ENCODE measurements at places on chromosomes 6 and 20.

DNA sequence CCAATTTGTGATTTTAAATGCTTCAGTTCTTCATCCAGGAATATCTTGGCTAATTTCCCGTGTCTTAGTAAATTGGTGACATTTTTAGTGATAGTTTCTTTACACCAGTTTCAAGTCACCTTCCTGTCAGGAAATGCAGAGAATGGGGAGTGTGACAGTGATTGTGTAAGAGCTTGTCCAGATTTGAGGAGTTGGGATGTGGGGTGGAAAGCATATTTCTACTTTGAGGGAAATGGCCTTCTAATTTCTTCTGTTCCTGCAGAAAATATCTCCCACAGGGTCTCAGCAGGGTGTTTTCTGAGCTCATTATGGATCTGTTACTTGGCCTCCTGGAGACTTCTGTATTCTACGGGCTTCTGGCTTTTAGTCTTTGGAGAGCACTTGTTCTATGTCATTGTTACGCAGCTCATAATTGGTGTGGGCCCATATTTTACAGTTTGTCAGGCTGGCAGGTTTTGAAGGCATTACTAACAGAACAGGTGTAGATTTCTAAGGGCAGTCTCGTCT is 65.6 kb downstream of the TMEM200A start:
- DNase-seq: no peak

GRCh38 chr6:146347090-146347489 is 196.5 kb upstream of the RAB32 start:
- no peak for DNase-seq

- no peak for DNase-seq
These were observed 442.3 kb upstream of the MAP3K7 start for GRCh38 chr6:91029211-91029610.

- no peak for DNase-seq
These were observed 814 bp upstream of the ADNP start for GRCh38 chr20:50932016-50932485.

- no peak for DNase-seq
These were observed 802 bp downstream of the CYP39A1 start for GRCh38 chr6:46651816-46652215.

GRCh38 chr6:168815229-168815628 is 374.2 kb downstream of the SMOC2 start:
- no peak for DNase-seq

- DNase-seq: no peak
These were observed 801 bp upstream of the KIFC1 start for GRCh38 chr6:33390767-33391277.

- peak; percentile 40 for DNase-seq
These were observed 3.7 kb downstream of the AK9 start for GRCh38 chr6:109687271-109687761.

GRCh38 chr20:45037050-45037449 is 63.9 kb downstream of the KCNS1 start:
- DNase-seq: no peak

DNA sequence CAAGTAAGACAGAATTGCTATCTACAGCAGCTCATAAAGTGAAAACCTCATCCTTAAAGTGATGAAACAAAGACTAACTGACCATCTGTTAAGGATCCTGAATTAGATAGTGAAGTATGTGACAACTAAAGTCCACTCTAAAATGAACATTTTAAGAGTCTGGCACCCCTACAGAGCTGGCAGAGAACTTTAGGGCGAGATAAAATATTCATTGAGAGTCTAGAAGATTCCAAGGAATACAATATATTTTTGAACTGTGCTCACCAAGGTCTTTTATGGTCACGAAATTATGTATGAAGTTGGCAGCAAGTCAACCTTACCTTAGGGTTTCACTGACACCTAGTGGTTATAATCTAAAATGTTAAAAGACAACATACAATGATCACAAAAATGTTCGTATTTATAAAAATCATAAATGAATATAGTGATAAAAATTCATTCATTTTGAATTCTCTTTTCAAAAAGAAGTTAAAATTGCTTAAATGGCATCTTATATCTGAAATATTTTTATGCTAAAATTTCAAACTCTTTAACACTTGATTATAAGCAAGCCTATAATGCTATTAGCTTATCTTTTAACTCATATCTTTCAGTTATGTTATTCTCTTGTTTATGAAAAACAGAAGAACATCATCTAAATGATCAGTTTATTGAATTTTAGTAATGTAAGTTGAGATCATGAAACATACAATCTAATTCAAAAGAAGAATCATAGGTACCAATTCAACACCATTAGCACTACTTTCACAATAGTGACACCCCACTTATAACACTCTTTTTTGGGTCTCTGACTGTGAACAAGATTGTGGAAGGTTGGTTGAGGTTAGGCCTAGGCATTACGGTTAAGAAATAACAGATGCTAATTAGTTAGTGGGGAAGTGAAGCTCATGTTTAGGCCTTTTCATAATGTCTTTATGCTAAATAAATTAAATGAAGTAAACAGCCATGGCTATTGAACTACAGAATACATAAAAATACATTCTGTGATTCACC is 27.5 kb downstream of the RSPH3 start:
- peak; percentile 41 for DNase-seq
